ENCODE measurements at places on chromosomes 5 and 9.
A peak's percentile ranks its signal among the peaks of the same experiment; 100 is the strongest.

GRCh38 chr9:71643330-71643729 is 125.0 kb downstream of the CEMIP2 start:
- no peak for DNase-seq

- DNase-seq = no peak
Observed at GRCh38 chr5:147439254-147439653, 70.6 kb downstream of the DPYSL3 start.

- DNase-seq = no peak
Observed at GRCh38 chr9:977838-978830, 1.7 kb downstream of the DMRT3 start.

DNA sequence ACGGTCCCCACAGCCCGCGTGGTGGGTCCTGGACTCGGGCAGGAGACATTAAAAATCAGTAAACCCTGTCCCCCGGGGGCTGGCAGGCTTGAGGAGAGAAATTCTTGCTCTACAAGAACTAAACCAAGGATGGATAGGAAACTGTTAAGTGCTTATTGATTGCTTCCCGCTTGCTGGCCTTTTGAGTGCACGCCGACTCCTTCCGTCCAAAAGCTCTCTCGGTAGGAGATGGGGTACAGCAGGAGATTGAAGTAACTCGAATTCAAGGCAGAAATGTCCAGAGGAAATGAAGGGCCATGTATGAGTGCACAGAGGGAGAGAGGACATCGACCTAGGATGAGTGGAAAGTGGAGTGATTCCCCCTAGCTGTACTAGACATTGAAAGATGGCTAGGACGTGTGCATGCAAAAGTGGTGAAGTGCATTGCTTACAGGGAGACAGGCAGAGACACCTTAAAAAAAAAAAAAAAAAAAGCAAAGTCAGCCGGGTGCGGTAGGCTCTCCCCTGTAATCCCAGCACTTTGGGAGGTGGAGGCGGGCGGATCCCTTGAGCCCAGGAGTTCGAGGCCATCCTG is 923 bp downstream of the RECK start:
- no peak for DNase-seq

DNA sequence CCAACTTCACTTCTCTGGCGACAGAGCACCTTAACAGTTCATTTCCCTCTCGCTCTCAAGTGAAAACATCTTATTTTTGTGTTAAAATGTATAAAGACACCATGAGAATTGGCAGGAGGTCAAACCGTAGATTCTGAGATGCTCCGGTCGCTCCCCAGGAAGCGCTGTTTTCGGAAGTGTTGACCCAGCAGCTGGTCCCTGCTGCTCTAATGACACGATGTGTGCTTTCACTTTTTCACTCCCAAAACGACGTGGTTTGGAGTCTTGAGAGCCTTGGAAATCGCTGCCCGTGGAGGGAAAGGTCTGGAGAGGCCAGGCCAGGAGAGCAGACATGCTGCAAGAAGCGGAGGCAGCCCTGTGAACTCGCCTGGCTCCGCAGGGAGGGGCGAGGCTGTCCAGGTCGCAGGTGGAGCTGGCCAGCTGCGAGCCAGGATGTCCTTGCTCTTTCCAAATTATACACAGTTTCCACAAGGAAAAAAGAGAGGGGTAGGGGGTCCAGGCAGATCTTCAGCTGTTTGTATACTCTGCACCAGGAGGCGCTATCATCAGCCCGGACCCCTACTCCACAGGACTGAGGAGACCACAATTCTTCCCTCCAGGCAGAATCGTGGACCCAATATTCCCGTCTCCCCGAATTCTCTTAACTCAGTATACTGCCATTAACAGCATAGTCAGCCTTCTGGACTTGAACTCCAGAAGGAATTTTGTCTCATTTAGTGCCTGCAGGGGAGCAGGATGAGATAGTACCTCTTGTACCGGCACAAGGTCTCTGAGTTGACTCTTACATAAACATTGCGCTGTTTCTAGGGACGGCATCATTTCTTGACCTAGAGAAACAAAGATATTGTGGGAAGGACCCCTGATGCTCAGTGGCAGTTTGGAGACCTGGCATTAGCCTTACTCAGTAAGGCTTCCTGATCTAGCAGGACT is 248.6 kb upstream of the ANKRD55 start:
- DNase-seq = no peak

GRCh38 chr9:78923966-78924659 is 627.2 kb downstream of the PSAT1 start:
- no peak for DNase-seq

GRCh38 chr9:114539701-114540380 is 34.6 kb upstream of the WHRN start:
- no peak for DNase-seq

DNA sequence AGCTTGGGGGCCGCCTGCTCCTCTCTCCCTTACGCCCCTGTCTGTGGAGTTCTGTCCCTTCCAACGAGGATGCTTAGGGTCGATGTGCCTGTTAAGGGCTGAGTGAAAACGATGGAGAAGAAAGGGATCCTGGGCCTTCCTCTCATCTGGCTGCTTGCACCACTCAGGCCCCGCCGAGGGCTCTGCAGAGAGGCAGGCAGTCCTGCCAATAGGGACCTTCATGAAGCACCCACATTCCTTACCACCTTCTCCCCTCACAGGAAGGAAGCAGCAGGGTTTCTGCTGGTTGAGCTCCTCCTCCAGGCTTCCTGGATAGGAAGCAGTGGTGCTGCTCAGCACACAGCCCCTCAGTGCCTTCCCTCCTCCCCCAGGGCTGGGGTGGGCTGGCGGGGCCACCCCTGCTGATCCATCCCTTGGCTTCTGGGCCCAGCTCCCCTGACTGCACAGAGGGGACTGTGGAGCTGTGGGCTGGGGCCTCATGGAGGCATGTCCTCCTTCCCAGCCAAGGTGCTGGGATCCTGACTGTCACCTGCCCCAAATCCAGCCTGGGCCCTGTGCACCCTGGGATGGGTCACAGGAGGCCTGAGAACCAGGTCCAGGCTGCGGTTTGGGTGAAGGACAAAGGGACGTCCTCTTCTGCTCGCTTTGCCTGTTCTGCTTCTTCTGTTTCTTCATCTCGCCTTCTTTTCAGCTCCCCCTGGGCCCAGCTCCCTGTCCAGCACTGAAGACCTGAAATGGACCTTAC is 50.5 kb downstream of the AHRR start:
- DNase-seq = no peak

DNA sequence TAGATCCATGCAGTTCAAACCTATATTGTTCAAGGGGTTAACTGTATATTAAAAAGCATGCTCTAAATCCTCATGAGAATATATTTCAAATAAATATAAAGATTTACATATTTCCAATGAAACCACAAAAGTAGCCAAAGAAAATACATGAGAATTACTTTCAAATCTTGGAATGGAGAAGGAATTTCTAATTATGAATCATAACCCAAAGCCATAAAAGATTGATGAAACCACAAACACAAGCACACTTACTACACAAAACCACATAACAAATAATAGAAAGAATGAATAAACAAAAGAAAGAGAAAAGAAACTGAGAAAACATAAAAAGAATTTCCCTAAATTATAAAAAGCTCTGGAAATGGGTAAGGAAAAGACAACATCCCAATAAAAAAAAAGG is 16.0 kb downstream of the ERP44 start:
- DNase-seq = no peak

GRCh38 chr5:3599226-3600105 is 3.8 kb downstream of the IRX1 start:
- no peak for DNase-seq

GRCh38 chr5:127072861-127073846 is at the start of gene C5orf63:
Gene C5orf63 (minus strand): TSS chr5:127073502. CDS start chr5:127058995, 14,507 bp downstream.
- peak; percentile 72 for DNase-seq

GRCh38 chr5:14110196-14110595 is 32.9 kb upstream of the TRIO start:
- no peak for DNase-seq

GRCh38 chr5:144267961-144268513 is 97.4 kb downstream of the KCTD16 start:
- no peak for DNase-seq

GRCh38 chr9:7320841-7321240 is 478.7 kb downstream of the DMAC1 start:
- no peak for DNase-seq

GRCh38 chr9:124257844-124258606 is at the start of gene NEK6:
Gene NEK6 (plus strand): TSS chr9:124257949. CDS start chr9:124301965, 44,016 bp downstream.
- DNase-seq = no peak

GRCh38 chr5:76688212-76688611 is 27.7 kb upstream of the F2R start:
- DNase-seq = no peak

GRCh38 chr9:14939378-14939777 is 29.1 kb upstream of the FREM1 start:
- DNase-seq = no peak

GRCh38 chr5:96590796-96591195 is 71.4 kb upstream of the CAST start:
- no peak for DNase-seq

GRCh38 chr9:119951090-119951489 is 581.9 kb upstream of the BRINP1 start:
- no peak for DNase-seq

DNA sequence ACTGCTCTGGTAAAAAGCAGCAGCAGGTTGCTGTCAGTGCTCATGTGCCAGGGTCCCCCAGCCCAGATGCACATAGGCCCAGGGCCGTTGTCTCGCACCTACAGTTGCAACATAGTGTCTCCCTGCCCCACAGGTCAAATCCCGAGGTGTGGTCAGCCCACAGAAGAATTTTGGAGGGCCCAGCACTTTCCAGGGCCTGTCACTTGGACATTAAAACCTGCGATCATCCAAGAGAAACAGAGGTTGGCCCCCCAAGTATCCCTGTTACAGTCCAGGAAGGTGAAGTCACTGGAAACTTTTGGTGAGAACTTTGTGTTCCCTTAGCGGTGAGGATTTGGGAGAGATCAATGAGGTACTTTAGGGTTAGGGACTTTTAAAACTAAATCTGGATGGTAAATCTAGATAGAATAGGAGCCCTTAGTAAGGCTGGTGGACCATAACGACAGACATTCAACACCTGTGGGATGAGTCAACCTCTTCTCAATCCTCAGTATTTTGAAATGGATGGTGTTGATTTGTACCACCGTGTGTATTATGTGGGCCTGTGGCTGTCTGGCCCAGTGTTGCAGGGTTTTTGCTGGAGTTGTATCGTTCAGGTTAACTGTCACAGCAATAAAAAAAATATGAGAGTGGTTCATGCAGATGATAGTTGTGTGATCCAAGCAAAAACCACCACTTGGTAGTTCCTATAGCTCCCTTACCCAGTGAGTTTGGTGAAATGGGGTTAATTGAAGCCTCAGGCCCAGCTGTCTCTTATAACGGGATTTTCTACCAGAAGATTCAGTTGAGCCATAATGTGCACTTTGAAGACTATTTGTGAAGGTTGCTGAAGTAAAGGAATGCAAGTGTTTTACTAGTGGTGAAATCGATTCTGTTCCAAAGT is 19.2 kb downstream of the OR2S2 start:
- no peak for DNase-seq

GRCh38 chr9:70020991-70021571 is 22.6 kb upstream of the MAMDC2 start:
- DNase-seq = no peak

- DNase-seq = no peak
Observed at GRCh38 chr5:158431369-158432029, 572.6 kb upstream of the CLINT1 start.

GRCh38 chr9:15846611-15847010 is 293.8 kb downstream of the CCDC171 start:
- no peak for DNase-seq

DNA sequence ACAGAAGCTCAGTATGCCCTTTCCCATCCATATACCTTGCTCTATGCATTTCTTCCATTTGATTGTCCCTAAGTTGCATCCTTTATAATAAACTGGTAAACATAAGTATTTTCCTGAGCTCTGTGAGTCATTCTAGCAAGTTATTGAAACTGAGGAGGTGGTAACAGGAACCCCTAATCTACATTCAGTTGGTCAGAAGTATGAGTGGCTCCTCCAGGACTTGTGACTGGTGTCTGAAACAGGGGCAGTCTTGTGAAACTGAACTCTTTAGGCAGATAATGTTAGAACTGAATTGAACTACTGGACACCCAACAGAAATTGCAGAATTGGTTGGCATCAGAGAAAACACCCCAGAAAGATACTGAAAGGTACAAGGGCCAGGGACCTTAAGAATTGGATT is 133.1 kb upstream of the POU5F2 start:
- no peak for DNase-seq

GRCh38 chr5:30100148-30100713 is 1093.3 kb upstream of the CDH6 start:
- no peak for DNase-seq

DNA sequence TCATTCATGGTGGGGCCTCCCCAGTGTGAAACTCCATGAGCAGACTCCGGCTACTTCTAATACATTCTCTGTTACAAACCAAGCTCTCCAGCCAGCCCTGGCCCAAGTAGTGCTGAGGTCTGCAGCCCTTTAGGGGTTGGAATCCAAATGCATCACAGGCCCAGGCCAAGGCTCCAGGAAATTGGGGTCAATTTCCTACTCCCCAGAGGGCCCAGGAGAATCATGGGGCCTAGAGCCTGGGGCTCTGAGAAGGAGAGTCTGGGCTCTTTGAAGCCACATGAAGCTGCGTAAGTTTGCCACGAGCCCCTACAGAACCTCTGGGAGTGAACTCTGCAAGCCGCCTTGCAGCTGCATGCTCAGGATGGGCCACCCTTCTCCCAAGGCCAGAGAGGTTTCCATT is 206.4 kb downstream of the PAPPA start:
- no peak for DNase-seq

GRCh38 chr5:149046196-149046829 is 16.5 kb downstream of the SH3TC2 start:
- DNase-seq = no peak

- peak; percentile 84 for DNase-seq
Observed at GRCh38 chr5:171308453-171309275, at the start of gene TLX3. Gene TLX3 (plus strand): TSS chr5:171309248. CDS start chr5:171309366, 118 bp downstream.

DNA sequence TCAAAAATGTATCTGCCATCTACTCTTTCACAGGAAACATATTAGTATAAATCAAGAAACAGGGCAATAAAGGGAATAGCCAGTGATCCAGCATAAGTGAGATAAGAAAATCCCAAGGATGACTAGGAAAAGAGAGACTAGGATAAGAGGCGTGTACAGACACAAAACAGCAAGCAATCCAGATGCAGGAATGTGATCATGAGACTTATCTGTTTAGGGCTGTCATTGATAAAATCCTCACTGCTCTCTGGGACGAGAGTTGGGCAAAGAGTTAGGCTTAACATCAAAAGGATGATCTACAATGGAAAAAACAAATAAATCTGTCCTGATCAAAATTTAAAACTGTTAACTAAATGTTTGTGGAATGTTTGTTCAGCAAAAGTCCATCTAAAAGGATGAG is 1156.8 kb upstream of the C9orf72 start:
- no peak for DNase-seq

All from NCI-H510A (cell line).